ELR (cell line): ENCODE measurements at places on chromosomes 16 and 17.

DNA sequence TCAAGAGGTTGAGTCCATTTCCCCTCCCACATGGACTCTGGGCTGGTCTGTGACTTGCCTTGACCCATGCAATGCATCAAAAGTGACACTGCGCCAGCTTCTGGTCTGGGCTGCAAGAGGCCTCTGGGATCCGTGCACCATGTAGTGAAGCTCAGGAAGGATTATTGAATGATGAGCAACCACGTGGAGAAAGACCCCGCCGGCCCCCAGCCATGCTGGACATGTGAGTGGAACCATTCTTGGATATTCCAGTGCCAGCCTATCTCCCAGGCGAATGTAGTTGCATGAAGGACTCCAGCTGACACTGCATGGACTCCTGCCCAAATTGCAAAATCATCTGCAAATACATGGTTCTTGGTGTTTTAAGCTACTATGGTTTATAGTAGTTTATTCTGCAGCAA is 7.6 kb upstream of the ALOX15B start:
- no peak for DNase-seq

DNA sequence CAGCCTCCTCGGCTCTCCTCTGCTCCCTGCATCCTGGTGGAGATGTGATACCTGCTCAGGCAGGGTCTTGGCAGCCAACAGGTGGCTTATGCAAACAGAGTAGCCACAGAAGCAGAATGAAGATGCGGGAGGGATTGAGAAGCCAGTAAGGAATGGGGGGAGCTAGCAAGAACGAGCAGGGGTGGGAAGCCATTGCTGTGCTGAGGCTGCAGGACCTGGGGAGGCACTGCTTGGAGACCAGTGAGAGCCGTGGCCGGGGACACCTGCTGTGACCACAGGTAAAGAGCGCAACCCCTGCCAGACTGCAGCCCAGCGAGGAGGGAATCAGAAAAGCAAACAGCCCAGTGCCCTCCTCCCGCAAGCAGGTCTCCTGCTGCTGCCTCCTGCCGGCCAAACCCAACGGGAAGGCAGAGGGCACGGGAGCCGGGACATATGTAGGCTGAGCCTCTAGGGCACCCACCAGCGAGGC is 14.7 kb downstream of the AIPL1 start:
- peak; percentile 27 for DNase-seq

GRCh38 chr17:59669411-59669810 is 37.8 kb downstream of the PTRH2 start:
- peak; percentile 15 for DNase-seq

GRCh38 chr17:56913353-56913866 is 439 bp downstream of the TRIM25 start:
- peak; percentile 43 for DNase-seq

DNA sequence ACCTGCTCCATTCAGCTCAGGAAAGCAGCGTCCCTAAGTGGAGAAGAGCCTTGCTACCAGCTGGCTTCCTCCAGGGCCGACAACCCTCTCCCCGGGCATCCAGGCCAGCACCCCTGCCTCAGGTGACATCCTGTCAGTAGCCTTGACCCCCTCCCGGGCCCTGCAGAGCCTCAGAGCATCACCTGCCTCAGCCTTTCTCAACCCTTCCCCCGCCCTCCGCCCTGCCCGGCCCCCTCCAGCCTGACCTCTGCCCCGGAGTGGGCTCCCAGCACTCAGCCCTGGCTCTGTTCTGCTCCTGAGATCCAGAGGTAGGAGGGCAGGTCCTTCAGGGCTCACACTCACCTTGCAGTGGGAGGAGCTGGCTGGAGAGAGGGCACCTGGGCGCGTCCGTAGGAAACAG is 73.8 kb upstream of the METRNL start:
- DNase-seq, result no peak

DNA sequence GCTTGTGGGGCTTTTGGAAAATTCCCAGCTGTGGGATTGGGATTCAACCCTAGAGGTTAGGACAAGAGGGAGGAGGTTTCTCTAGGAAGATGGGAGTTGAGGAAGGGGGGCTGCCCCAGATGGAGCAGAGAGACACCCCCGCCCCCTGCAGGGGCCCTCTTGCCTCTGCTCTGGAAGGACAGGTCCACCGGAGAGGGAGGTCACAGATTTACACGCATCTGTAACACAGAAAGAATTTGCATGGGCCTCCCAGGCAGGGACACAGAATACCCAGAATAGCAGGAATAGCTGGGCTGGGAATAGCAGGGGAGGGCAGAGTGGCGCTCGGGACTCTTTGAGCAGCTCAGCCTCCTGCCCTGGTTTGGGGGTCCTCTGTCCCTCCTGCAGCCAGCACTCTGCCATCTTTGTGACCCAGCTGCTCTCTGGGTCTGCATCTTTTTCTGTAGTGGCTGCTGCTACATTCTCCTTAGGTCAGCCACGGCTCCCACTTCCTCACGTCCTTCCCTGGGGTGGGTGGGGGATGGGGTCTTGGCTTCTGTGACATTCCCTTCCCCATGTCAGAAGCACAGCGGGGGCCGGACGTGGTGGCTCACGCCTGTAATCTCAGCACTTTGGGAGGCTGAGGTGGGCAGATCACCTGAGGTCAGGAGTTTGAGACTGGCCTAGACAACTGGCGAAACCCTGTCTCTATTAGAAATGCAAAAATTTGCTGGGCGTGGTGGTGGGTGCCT is 33.9 kb upstream of the PLLP start:
- DNase-seq, result no peak

DNA sequence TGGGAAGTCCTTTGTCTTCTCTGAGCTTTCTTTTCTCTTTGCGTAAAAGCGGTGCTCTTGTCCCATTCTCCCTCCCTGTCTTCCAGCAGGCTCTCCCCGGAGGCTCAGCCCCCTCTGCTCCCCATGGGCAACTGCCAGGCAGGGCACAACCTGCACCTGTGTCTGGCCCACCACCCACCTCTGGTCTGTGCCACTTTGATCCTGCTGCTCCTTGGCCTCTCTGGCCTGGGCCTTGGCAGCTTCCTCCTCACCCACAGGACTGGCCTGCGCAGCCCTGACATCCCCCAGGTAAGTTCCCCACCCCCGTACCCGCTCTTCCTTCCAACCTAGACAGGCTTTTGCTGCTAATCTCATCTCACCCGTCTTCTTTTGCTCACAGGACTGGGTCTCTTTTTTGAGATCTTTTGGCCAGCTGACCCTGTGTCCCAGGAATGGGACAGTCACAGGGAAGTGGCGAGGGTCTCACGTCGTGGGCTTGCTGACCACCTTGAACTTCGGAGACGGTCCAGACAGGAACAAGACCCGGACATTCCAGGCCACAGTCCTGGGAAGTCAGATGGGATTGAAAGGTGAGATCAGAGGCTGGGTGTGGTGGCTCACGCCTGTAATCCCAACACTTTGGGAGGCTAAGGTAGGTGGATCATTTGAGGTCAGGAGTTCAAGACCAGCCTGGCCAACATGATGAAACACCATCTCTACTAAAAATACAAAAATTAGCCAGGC is 1.3 kb downstream of the TMEM219 start:
- DNase-seq, result no peak
